ENCODE measurements at places on chromosomes 2 and 18. TPM values are rescaled to one million over a fixed set of nuclear protein-coding genes. Genes with fewer than 3 reads are reported as not detected.

CFAP221 gene
- not detected for total RNA-seq

DSC3 gene
- 0.14 TPM for total RNA-seq

ITM2C gene
- total RNA-seq = 110 TPM

ELAC1 gene
- 5.4 TPM for total RNA-seq

DAPL1 gene
- total RNA-seq = not detected

MRPL44 gene
- 25.7 TPM for total RNA-seq

IL36A gene
- not detected for total RNA-seq

FEZ2 gene
- total RNA-seq = 44.2 TPM

KCNG2 gene
- 4.7 TPM for total RNA-seq

AKAIN1 gene
- total RNA-seq = not detected

CKAP2L gene
- total RNA-seq = 0.74 TPM

MC5R gene
- not detected for total RNA-seq

ATP8B1 gene
- total RNA-seq = 8.2 TPM

EVX2 gene
- under 0.01 TPM for total RNA-seq

HAAO gene
- total RNA-seq = 0.46 TPM

C2orf76 gene
- total RNA-seq = 12.2 TPM

PDE11A gene
- total RNA-seq = under 0.01 TPM

MSGN1 gene
- total RNA-seq = not detected

YES1 gene
- 68.6 TPM for total RNA-seq

SLC23A3 gene
- 2.4 TPM for total RNA-seq

NFU1 gene
- total RNA-seq = 46.7 TPM

REG1B gene
- not detected for total RNA-seq

IL1A gene
- total RNA-seq = 2.3 TPM

CYP26B1 gene
- total RNA-seq = 0.14 TPM

MATN3 gene
- total RNA-seq = 1.5 TPM

EGR4 gene
- not detected for total RNA-seq

KRTCAP3 gene
- 0.18 TPM for total RNA-seq

UGT1A4 gene
- total RNA-seq = not detected

C2orf15 gene
- total RNA-seq = not detected

ERFE gene
- 7.3 TPM for total RNA-seq

ASB18 gene
- not detected for total RNA-seq

TMEM182 gene
- 1.6 TPM for total RNA-seq

All from smooth muscle cell of bladder (primary cell).